ENCODE measurements at places on chromosomes 3 and 15. TPM values are rescaled to one million over a fixed set of nuclear protein-coding genes. Genes with fewer than 3 reads are reported as not detected.

DNA sequence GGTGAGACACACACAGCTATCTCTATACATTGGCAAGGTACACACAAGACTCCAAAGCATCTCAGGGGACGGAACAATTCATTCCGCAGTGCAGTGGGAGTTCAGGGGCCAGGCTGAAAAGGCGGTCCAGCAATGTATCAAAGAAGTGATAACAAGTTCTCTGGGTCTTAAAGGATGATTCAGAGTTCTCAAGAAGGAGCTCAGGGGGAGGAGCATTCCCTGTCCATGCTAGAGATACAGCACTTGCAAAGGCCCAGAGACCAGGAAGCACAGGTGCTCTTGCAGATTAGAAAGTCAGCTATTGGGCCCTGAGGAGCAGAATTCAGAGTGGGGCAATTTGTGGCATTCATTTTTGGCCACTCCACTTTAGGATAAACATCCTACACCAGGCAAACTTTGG, 34.9 kb downstream of the MECOM start:
- DNase-seq = no peak

The ATP13A5 gene
- not detected for total RNA-seq

The APEH gene
- 139 TPM for total RNA-seq

The ARGFX gene
- total RNA-seq = not detected

The UCN2 gene
- total RNA-seq = 0.51 TPM

The CELF6 gene
- 5.0 TPM for total RNA-seq

GRCh38 chr3:52183786-52184445, 14.0 kb upstream of the ALAS1 start:
- DNase-seq = no peak

The STAC gene
- total RNA-seq = not detected

DNA sequence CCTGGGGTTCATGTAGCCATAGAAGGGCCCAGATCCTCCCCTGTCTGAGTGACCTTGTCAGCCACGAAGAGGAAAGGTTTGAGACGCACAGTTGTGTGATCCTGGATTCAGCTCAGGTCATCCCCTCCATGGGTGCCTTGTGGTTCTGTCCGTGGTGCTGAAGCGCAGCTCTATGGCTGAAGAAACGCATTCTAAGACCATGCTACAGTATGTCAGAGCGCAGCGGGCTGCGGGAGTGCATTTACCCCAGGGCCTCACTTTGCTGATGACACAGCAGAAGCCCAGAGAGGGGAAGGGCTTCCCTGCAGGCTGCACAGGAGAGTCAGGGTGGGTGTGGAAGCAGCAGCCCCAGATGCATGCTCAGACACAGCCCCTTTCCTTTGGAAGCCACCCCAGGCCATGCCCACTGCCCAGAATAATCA, 68.8 kb upstream of the IQSEC1 start:
- no peak for DNase-seq

- no peak for DNase-seq
Observed at GRCh38 chr3:60703956-60704736, 547.1 kb downstream of the FHIT start.

GRCh38 chr15:77493324-77493907, 72.7 kb downstream of the HMG20A start:
- peak; percentile 11 for DNase-seq

DNA sequence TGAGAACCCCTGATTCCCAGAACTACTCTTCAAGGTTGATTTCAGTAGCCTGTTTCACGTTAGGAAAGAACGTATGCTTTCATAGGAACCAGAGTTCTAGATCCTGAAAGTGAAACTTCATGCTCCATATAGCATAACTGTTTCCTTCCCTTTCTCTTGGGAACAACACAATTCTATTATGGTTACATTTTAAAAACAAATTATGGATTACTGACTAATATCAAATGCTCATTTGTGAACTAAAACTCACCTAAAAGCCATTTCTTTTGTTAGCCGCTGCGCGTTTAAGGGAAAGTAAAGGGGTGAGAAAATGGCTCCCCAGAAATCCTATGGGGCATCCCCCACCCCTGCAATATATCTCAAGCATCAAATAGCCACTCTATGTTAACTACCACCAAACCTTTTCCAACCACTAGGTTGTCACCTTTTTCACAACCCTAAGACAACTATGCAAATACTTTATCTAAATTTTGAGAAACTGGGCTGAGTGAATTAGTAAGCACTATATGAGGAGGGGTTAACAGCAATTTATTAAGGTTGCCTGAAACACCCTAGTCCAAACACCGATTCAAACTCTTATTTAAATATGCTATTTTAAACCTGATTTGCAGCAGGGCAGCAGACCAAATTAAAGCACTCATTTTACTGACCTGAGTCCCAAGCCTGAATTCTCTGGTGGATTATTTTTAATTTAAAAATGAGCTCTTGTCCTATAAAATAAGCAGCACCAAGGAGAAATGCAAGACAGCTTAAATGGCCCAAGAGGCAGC, 2.4 kb downstream of the SIAH2 start:
- no peak for DNase-seq

The SH2D7 gene
- not detected for total RNA-seq

DNA sequence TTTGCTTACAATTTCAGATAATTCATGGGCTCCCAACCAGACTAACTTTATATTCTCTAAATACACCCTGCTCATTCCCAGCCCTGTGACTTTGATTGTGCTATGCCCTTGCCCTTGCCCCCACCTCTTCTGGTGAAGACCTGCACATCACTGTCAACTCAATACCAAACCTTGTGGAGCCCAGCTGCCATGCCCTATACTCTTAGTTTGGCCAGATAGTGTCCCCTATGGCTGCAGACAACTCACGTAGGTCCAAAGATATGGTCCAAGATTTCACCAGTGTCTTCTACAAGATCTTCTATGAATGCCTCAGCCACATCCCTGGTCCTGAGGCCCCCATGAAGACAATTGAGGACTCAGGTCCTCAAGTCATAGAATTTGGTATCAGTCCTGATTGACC, 118.3 kb upstream of the EIF1B start:
- DNase-seq = no peak

DNA sequence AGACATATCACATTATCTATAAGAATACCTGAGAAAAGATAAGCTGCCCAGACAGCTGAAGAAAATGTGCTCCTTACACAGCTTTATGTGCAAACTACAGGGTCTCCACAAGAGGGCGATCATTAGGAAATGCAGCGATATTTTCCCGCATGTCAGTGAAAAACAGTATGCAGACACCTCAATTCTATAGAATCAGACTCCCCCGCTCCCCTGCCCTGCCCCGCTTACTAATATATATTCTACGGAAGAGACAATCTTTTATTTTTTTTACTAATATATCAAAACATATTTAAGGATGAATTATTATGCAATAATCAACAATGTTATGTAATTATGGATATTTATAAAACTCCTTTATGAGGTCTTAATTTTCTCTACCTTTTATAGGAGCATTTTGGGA, 681.3 kb downstream of the ROBO1 start:
- no peak for DNase-seq

DNA sequence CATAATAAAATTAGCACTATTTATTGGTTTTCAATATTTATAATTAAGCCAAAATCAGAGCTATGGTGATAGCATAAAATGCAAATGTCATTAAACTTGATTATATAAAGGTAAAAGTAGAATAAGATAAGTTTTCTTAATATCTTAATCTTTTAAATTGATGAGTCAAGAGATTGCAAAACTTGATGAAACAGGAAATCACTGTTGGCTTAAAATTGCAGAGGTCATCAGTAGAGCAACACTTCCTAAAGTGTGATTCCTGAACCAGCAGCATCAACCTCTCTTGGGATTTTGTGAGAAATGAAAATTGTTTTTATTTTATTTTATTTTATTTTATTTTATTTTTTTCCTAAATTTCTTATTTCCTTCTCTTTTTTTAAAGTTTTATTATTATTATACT, 226.4 kb upstream of the CTDSPL start:
- no peak for DNase-seq

DNA sequence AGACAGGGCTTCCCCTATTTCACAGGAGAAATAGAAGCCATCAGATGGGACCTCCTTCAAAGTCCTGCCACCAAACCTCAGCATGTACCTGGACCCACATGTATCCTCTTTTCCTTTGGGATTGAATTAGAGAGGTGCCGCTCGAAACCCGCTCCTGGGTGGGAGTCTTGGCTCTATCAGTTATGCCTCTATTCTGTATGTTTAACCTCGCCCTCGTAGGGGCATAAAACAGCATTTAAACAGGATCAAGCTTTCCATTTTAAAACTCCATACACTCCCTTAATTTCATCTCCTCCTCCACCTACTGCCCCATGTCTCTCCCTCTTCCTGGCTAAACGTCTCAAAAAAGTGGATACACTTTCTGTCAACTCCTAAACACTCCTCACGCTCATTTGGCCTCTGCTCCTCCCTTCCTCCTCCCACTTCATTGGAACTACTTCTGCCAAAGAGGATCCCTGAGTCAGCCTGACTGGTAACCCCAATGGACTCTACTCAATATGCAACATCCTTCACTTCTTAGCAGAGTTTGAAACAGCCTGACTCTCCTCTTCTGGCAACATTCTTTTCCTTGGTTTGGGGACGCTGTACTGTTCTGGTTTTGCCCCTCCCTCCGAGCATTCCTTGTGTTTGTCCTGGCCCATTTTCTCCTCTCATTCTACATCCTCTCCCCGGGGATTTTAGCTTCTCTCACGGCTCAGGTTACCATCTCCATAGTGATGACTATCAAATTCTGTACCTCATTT, 23.0 kb upstream of the MUC20 start:
- no peak for DNase-seq

DNA sequence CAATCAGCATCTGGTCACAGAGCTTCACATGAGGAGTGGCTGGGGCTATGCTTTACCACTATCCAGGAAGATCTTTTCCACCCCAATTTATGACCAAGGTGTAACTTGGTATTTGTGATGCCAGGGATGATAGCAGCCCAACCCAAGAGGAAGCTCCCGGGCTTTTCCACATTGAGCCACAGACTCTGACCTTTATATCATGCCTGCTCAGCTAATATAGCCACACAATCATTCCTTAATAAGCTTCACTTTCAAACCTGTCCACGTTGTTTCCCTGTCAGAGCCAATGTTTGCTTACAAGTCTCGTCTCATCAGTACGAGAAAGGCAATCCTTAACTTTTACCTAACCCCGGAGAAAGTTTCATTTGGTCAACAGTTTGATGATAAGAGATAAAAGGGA, 330.9 kb downstream of the SHQ1 start:
- no peak for DNase-seq

- no peak for DNase-seq
Observed at GRCh38 chr3:45688194-45688881, 858 bp upstream of the SACM1L start.

DNA sequence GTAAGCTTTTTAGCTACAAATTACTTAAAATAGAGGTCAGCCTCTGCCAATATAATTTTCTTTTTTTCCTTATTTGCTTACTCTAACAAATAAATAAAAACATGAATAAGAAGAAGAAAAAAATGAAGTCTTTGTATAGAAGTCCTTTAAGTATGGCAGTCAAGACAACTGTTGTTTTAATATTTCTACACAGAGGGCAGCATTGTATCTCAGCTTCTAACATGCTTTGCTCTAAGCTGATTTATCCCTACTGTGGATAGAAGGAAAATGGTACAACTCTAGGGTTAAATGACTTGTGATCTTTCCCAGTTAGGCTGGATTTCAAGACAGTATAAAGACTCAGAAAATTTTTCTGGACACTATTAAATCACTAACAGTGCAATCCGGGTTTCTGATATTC, 104.3 kb upstream of the MEIS2 start:
- no peak for DNase-seq

The LNP1 gene
- total RNA-seq = 1.6 TPM

DNA sequence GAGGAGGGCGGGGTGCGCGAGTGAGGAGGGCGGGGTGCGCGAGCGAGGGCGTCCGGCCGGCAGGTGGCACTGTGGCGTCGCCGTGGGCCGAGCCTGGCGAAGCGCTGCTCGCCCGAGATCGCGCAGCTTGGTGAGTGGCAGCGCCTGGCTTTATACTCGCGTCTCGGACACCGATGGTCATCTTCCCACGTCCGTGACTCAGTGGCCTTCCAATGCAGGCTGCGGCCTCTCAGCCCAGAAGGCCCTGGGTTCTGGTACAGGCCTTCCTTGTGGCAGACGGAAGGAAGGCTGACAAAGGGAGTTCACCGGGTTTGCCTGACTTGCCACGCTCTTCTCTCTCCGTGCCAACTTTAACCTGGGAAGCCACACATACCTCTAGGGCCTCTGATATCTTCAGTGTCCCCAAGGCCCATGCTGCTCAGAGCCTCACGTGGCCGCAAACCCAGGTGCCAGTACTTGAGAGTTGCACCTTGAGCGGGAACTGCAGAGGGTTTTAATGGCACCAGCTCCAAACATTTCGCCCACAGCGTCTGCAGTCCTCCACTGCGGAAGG, 195.3 kb upstream of the LYSMD4 start:
- DNase-seq = peak; percentile 91

- DNase-seq = no peak
Observed at GRCh38 chr3:50286322-50287227, 5.7 kb downstream of the IFRD2 start.

The SPATA12 gene
- total RNA-seq = not detected

- no peak for DNase-seq
Observed at GRCh38 chr3:56415652-56416051, 52.6 kb downstream of the ERC2 start.

The ACKR2 gene
- 0.65 TPM for total RNA-seq

GRCh38 chr3:47432673-47433072, 43.1 kb downstream of the SCAP start:
- no peak for DNase-seq

DNA sequence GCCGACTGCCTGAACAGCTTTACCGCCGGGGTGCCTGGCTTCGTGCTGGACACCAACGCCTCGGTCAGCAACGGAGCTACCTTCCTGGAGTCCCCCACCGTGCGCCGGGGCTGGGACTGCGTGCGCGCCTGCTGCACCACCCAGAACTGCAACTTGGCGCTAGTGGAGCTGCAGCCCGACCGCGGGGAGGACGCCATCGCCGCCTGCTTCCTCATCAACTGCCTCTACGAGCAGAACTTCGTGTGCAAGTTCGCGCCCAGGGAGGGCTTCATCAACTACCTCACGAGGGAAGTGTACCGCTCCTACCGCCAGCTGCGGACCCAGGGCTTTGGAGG, 815 bp downstream of the SPINT1 start:
- DNase-seq = peak; percentile 14

The P4HTM gene
- total RNA-seq = 53.1 TPM

The ITGA11 gene
- total RNA-seq = 0.22 TPM

DNA sequence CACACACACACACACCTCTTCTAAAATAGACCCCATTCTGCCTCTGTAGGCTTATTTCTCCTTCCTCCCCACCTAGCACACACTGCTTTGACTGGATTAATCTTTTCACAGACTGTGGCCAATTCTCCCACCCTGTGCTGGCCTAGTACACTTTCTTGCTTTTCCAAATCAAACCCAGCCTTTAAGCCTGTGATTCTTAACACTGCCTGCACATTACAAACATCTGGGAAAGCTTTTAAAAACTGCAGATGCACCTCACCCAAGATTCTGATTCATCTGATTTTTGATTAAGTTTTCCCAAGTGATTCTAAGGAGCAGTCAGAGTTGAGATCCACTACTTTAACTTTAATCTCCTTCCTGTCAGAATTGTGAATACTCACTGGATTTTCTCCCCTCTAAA, 12.8 kb downstream of the CSNK1G1 start:
- no peak for DNase-seq

The TGM4 gene
- total RNA-seq = not detected

All from naive thymus-derived CD4-positive, alpha-beta T cell (primary cell).